Kidney (tissue), 22 donors: ENCODE measurements at places on chromosomes 1 and 21. TPM values are rescaled to one million over a fixed set of nuclear protein-coding genes. Genes with fewer than 3 reads are reported as not detected.

The MEX3A gene
- total RNA-seq, result 1.7 TPM

The ELAVL4 gene
- not detected for total RNA-seq

The MMP23B gene
- 7.1 TPM for total RNA-seq

The NPHS2 gene
- 1.2 TPM for total RNA-seq

The CYYR1 gene
- 23.4 TPM for total RNA-seq

The PGD gene
- 72.8 TPM for total RNA-seq

The FNDC5 gene
- 0.35 TPM for total RNA-seq

The TCHHL1 gene
- total RNA-seq, result not detected

The CNR2 gene
- 0.57 TPM for total RNA-seq

The CCDC185 gene
- total RNA-seq, result 0.13 TPM

GRCh38 chr1:10814976-10815857 lies 18.8 kb upstream of the CASZ1 start:
- peak; percentile 33 for DNase-seq
- no peaks in the 10 kb centered on the region for H3K4me1 ChIP-seq
- H3K36me3 ChIP-seq, result no peaks in the 10 kb centered on the region
- H3K27ac ChIP-seq, result no peak overlapping the region
- H3K4me3 ChIP-seq, result no peak overlapping the region
- H3K27me3 ChIP-seq, result no peaks in the 10 kb centered on the region

DNA sequence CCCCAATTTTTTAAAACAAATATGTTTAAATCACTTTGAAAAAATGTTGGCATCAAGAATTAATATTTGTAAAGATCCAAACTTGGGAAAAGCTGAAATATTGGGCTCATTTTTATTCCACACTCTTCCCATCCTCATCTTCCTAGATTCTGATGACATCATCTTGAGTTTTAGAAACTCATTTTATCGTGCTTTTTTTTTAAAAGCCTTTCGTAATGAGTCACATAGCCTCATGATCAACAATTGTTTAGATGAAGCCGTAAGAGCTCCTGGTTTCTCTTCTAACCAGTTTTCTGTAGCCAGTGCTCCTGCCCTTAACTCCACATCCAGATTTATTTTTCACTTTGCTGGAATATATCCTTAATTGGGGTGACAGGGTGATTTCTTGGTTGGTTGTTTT lies 78.6 kb downstream of the POFUT2 start:
- no peaks in the 10 kb centered on the region for H3K36me3 ChIP-seq
- no peaks in the 10 kb centered on the region for H3K4me1 ChIP-seq
- no peak for DNase-seq
- H3K4me3 ChIP-seq, result no peak overlapping the region

DNA sequence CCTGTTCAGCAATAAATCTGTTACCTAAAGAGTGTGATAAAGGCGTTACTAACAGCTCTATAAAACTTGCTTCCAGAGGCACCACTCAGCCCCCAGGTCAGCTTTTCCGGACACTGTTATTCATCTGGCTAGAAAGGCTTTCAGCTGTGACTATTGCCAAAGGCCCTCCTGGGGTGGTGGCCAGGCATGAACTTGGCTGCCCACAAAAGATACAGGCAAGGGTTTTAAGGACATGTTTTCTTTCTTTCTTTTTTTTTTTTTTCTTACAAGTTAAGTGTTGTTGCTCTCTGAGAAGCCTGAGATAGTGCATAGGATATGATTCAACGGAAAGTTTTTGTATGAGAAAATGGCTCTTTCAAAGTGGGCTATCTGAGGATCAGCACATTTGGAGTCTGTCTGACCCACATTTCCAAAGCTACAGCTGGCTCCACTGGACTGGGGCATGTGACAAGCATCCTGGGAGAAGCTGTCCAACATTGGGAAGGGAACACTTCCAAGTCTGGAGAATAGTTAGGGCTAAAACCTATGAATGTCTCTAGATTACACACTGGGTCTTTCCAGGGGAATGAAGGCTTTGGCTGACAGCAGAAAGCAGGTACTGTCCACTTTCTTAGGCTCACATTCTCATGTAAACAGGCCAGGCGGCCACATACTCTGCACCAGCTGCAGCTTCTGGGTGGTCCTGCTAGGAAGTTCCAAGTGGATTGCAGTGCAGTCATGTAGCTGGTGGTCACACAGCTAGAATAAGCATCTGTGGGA lies 639.7 kb downstream of the LMO4 start:
- H3K4me3 ChIP-seq, result no peak overlapping the region
- no peak for DNase-seq
- H3K27me3 ChIP-seq, result no peaks in the 10 kb centered on the region
- H3K27ac ChIP-seq, result no peak overlapping the region
- H3K36me3 ChIP-seq, result no peaks in the 10 kb centered on the region

- H3K27me3 ChIP-seq, result no peaks in the 10 kb centered on the region
- no peaks in the 10 kb centered on the region for H3K4me1 ChIP-seq
- no peak for DNase-seq
- no peak overlapping the region for H3K27ac ChIP-seq
Observed at GRCh38 chr1:88801575-88802208, 89.7 kb downstream of the GTF2B start.

- H3K4me1 ChIP-seq, result no peaks in the 10 kb centered on the region
- no peak for DNase-seq
- no peaks in the 10 kb centered on the region for H3K36me3 ChIP-seq
- no peak overlapping the region for H3K27ac ChIP-seq
- no peaks in the 10 kb centered on the region for H3K27me3 ChIP-seq
Observed at GRCh38 chr1:172122381-172122780, 281.1 kb downstream of the DNM3 start.

GRCh38 chr1:212958175-212958574 lies 7.8 kb downstream of the VASH2 start:
- no peaks in the 10 kb centered on the region for H3K4me1 ChIP-seq
- H3K27ac ChIP-seq, result no peak overlapping the region
- DNase-seq, result no peak
- H3K36me3 ChIP-seq, result no peaks in the 10 kb centered on the region
- no peaks in the 10 kb centered on the region for H3K27me3 ChIP-seq

- H3K27me3 ChIP-seq, result no peaks in the 10 kb centered on the region
- no peaks in the 10 kb centered on the region for H3K36me3 ChIP-seq
- no peaks in the 10 kb centered on the region for H3K4me1 ChIP-seq
- no peak overlapping the region for H3K27ac ChIP-seq
Observed at GRCh38 chr21:14484188-14485009, 61.7 kb downstream of the SAMSN1 start.

DNA sequence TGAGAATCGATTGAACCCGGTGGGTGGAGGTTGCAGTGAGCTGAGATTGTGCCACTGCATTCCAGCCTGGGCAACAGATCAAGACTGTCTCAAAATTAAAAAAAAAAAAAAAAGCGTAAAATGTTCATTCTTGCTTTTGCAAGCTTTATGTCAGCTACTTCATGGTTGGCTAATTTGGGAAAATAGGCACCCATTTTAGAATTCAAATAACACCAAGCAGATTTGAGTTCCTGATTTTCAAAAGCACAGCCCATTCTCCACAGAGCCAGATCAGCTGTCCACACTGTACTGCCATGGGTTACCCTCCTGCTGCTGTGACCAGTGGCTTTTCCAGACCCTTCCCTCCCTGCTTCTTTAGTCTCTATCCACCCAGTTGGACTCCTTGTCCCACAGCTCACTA lies 4.4 kb downstream of the THEM5 start:
- H3K36me3 ChIP-seq, result no peaks in the 10 kb centered on the region
- H3K4me3 ChIP-seq, result no peak overlapping the region
- no peak for DNase-seq
- H3K27ac ChIP-seq, result no peak overlapping the region
- no peaks in the 10 kb centered on the region for H3K27me3 ChIP-seq

DNA sequence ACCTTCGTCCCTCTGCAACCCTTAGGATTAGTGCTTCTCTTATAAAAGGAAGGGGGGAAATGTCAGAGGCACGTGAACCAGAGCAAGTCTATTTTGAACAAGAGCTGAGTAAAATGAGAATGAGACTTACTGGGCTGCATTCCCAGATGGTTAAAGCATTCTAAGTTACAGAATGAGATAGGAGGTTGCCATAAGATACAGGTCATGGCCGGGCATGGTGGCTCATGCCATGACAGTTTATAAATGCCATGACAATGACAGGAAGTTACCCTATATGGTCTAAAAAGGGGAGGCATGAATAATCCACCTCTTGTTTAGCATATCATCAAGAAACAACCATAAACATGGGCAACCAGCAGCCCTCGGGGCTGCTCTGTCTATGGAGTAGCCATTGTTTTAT lies 2.5 kb upstream of the AQP10 start:
- H3K36me3 ChIP-seq, result no peaks in the 10 kb centered on the region
- no peaks in the 10 kb centered on the region for H3K4me1 ChIP-seq
- no peak for DNase-seq
- no peaks in the 10 kb centered on the region for H3K27me3 ChIP-seq
- no peak overlapping the region for H3K4me3 ChIP-seq

DNA sequence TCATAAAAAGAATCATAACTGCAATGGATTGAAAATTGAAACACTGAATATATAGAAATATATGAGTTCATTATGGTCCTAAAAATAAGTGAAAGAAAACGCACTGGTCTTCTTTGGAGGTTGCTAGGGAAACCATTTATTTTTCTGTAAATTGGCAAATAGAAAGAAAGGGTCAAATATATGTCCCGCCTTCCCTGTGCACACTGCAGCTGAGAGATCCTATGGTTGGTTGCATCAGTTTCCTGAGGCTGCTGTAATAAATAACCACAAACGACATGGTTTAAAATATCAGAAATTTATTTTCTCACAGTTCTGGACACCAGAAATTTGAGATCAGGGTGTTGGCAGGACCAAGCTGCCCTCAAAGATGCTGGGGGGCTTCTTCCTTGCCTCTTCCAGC lies 35.0 kb downstream of the CA6 start:
- H3K4me1 ChIP-seq, result no peaks in the 10 kb centered on the region
- H3K36me3 ChIP-seq, result no peaks in the 10 kb centered on the region
- no peak overlapping the region for H3K4me3 ChIP-seq

- no peak overlapping the region for H3K27ac ChIP-seq
- H3K27me3 ChIP-seq, result no peaks in the 10 kb centered on the region
- peak; percentile 3 for DNase-seq
- no peaks in the 10 kb centered on the region for H3K36me3 ChIP-seq
- H3K4me3 ChIP-seq, result no peak overlapping the region
- H3K4me1 ChIP-seq, result no peaks in the 10 kb centered on the region
Observed at GRCh38 chr1:115492019-115492595, 149.7 kb upstream of the VANGL1 start.

DNA sequence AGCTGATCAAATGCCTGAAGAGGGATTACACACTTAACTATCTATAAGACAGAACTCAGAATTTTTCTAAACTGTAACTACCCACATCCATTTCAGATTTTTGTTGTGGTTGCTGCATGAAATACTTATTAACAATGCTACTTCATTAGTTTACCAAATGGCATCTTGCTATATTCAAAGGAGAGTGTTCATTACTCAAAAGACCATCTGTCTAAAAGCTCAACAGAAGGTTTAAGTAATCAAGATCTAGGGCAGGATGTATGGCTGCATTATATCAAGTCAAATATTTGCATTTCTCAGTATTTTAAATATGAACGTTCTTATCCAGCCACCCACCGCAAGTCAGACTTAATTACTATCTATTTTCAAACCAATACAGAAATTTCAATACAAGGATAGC lies 79.9 kb downstream of the SIPA1L2 start:
- H3K27ac ChIP-seq, result no peak overlapping the region
- H3K36me3 ChIP-seq, result no peaks in the 10 kb centered on the region
- no peak for DNase-seq
- peaks cover 4% of the 10 kb centered on the region for H3K4me1 ChIP-seq
- H3K27me3 ChIP-seq, result no peaks in the 10 kb centered on the region

- H3K36me3 ChIP-seq, result no peaks in the 10 kb centered on the region
- H3K27me3 ChIP-seq, result no peaks in the 10 kb centered on the region
- DNase-seq, result no peak
- H3K4me3 ChIP-seq, result no peak overlapping the region
Observed at GRCh38 chr1:175503538-175503937, 239.9 kb downstream of the TNR start.

GRCh38 chr1:219209578-219209977 lies 35.9 kb downstream of the LYPLAL1 start:
- H3K27ac ChIP-seq, result no peak overlapping the region
- no peaks in the 10 kb centered on the region for H3K4me1 ChIP-seq
- peaks cover 15% of the 10 kb centered on the region for H3K36me3 ChIP-seq

- peaks cover 25% of the 10 kb centered on the region for H3K4me1 ChIP-seq
- DNase-seq, result no peak
- H3K36me3 ChIP-seq, result peaks cover 23% of the 10 kb centered on the region
- no peak overlapping the region for H3K4me3 ChIP-seq
- peak overlapping the region; percentile 99 for H3K27ac ChIP-seq
Observed at GRCh38 chr1:155133799-155134281, 1.8 kb upstream of the SLC50A1 start.

- no peaks in the 10 kb centered on the region for H3K36me3 ChIP-seq
- peak; percentile 16 for DNase-seq
- H3K27ac ChIP-seq, result no peak overlapping the region
- H3K27me3 ChIP-seq, result no peaks in the 10 kb centered on the region
- no peaks in the 10 kb centered on the region for H3K4me1 ChIP-seq
Observed at GRCh38 chr1:103461161-103462105, 64.1 kb upstream of the RNPC3 start.

DNA sequence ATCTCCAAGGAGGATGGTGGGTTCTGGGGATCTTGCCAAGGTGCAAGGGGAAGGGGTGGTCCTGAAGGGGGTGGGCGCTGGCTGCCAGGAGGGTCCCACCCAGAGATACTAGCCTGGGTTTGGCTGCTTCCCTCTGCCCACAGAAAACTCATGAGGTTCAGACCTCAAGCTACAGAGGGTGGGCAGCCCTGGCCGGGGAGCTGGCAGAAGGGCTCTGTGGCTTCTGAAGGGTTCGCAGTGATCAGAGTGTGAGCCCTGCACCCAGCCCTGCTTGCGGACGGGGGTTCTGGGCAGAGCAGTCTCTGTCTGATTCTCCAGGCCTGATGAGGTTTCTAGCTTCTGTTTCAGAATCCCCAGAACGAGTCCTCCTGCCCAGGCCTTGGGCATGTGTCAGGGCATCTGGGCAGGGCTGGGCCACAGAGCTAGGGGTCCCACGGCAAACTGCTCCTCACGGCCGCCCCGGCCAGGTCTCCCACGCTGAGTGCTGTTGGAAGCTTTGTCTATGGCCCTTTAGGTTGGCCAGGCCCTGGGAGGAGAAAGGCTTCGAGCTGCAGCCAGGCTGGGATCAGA lies 635 bp upstream of the MMEL1 start:
- no peak for DNase-seq
- H3K27ac ChIP-seq, result no peak overlapping the region
- no peaks in the 10 kb centered on the region for H3K4me1 ChIP-seq
- H3K4me3 ChIP-seq, result no peak overlapping the region

GRCh38 chr1:107935396-107936064 lies 29.4 kb downstream of the VAV3 start:
- no peak overlapping the region for H3K27ac ChIP-seq
- no peak for DNase-seq
- no peaks in the 10 kb centered on the region for H3K27me3 ChIP-seq
- no peaks in the 10 kb centered on the region for H3K36me3 ChIP-seq
